Fibroblast of the aortic adventitia (primary cell): ENCODE measurements at places on chromosomes 1 and 21. TPM values are rescaled to one million over a fixed set of nuclear protein-coding genes. Genes with fewer than 3 reads are reported as not detected.

PGBD5 gene
- not detected in 2 replicates for total RNA-seq

RNU1-3 gene
- under 0.01 and 2,882 TPM in 2 replicates for total RNA-seq

CD1E gene
- total RNA-seq, result not detected in 2 replicates

FMO5 gene
- 1.8 and 3.3 TPM in 2 replicates for total RNA-seq

ZYG11A gene
- 0.57 and 0.72 TPM in 2 replicates for total RNA-seq

CCDC24 gene
- 2.6 TPM in 2 replicates for total RNA-seq

CTSE gene
- total RNA-seq, result not detected in 2 replicates

SH2D2A gene
- not detected in 2 replicates for total RNA-seq

CDC20 gene
- total RNA-seq, result 0.33 and 23.9 TPM in 2 replicates

FABP3 gene
- 44.2 and 60.6 TPM in 2 replicates for total RNA-seq

TTC34 gene
- total RNA-seq, result 0.27 and 0.41 TPM in 2 replicates

RCSD1 gene
- total RNA-seq, result 0.57 TPM in 1 of 2 replicates, not detected in the other

LMNA gene
- total RNA-seq, result 502 and 1,039 TPM in 2 replicates

CYP4Z1 gene
- total RNA-seq, result not detected in 2 replicates

NCMAP gene
- not detected in 2 replicates for total RNA-seq

THRAP3 gene
- 47.8 and 130 TPM in 2 replicates for total RNA-seq

HORMAD1 gene
- total RNA-seq, result not detected in 2 replicates

OR10Z1 gene
- not detected in 2 replicates for total RNA-seq

IL20 gene
- not detected in 2 replicates for total RNA-seq

SLC1A7 gene
- 0.41 and 3.8 TPM in 2 replicates for total RNA-seq

GABRD gene
- not detected in 2 replicates for total RNA-seq

UBE2U gene
- not detected in 2 replicates for total RNA-seq

SLC5A3 gene
- total RNA-seq, result 28.5 and 56.6 TPM in 2 replicates

KRTAP11-1 gene
- total RNA-seq, result not detected in 2 replicates

SLC35E2B gene
- total RNA-seq, result 37.6 and 54.8 TPM in 2 replicates

OR2AK2 gene
- not detected in 2 replicates for total RNA-seq

OR2T33 gene
- total RNA-seq, result not detected in 2 replicates

C1orf94 gene
- not detected in 2 replicates for total RNA-seq

PCP4L1 gene
- not detected in 2 replicates for total RNA-seq

TMEM35B gene
- 17.8 and 31.6 TPM in 2 replicates for total RNA-seq

AMY1B gene
- total RNA-seq, result not detected in 2 replicates

RORC gene
- total RNA-seq, result not detected in 2 replicates

CACNA1S gene
- total RNA-seq, result not detected in 2 replicates

AIM2 gene
- total RNA-seq, result not detected in 2 replicates

SPATA6 gene
- 8.7 and 10.5 TPM in 2 replicates for total RNA-seq

TCHH gene
- total RNA-seq, result 0.09 TPM in 1 of 2 replicates, not detected in the other

AGMAT gene
- 0.16 and 1.4 TPM in 2 replicates for total RNA-seq

GBP6 gene
- total RNA-seq, result not detected in 2 replicates

ARF1 gene
- 58.0 and 246 TPM in 2 replicates for total RNA-seq

DENND2C gene
- total RNA-seq, result 4.8 and 5.3 TPM in 2 replicates

TSPAN1 gene
- total RNA-seq, result 0.81 TPM in 1 of 2 replicates, not detected in the other

FCRL1 gene
- not detected in 2 replicates for total RNA-seq

PDPN gene
- total RNA-seq, result 2.0 and 17.6 TPM in 2 replicates

OR14K1 gene
- not detected in 2 replicates for total RNA-seq

C1orf141 gene
- 0.65 TPM in 1 of 2 replicates, not detected in the other for total RNA-seq

PRKAA2 gene
- 0.16 and 3.7 TPM in 2 replicates for total RNA-seq
